Left renal cortex interstitium (tissue), 4 donors: ENCODE measurements at places on chromosomes 2 and 18. TPM values are rescaled to one million over a fixed set of nuclear protein-coding genes. Genes with fewer than 3 reads are reported as not detected.
A peak's percentile ranks its signal among the peaks of the same experiment; 100 is the strongest.

The C1QL2 gene
- polyA plus RNA-seq: not detected

The BOLL gene
- polyA plus RNA-seq: 0.18 TPM

The FLACC1 gene
- 4.9 TPM for polyA plus RNA-seq

The TACR1 gene
- 1.5 TPM for polyA plus RNA-seq

The PSMA8 gene
- not detected for polyA plus RNA-seq

The NAT8 gene
- polyA plus RNA-seq: 25.2 TPM

The IL1RL1 gene
- polyA plus RNA-seq: 0.40 TPM

The CYP27A1 gene
- 57.0 TPM for polyA plus RNA-seq

The BCL11A gene
- polyA plus RNA-seq: 12.4 TPM

The RNU2-63P gene
- polyA plus RNA-seq: not detected

GRCh38 chr2:121860033-121860757, 104.7 kb downstream of the TSN start:
- DNase-seq: no peak

DNA sequence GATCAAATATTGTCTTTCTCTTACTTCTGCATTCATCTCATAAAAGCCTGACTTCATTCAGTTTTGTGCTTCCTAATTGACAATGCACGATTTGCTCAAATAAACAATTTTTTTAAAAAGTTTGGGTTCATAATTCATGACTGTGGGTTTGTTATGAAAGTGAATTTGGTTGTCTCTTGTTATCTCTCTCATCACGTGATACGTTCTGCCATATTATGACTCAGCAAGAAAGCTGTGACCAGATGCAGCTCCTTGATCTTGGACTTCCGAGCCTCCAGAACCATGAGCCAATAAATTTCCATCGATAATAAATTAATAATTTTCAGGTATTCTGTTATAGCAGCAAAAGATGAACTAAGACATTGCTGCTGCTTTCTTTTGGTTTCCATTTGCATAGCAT, 156.5 kb upstream of the LRATD1 start:
- DNase-seq: no peak

DNA sequence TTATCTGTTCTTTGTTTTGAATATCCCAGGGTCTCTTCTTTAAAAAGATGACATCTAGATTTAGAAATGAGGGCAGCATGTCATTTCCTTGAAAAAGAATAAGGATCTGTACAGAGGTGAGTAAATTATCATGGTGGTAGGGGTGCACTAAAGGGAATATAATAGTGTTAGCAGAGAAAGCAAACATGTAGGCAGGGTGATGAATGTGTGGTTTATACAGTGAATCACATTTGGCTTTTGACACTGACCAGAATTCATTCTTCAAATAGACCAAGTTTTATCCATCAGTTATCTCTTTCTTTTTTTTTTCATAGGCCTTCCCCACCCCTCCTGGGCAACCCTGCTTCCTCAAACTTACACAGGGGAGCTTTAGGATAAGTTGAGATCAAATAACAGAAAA, 184.5 kb upstream of the LRP1B start:
- DNase-seq: no peak

DNA sequence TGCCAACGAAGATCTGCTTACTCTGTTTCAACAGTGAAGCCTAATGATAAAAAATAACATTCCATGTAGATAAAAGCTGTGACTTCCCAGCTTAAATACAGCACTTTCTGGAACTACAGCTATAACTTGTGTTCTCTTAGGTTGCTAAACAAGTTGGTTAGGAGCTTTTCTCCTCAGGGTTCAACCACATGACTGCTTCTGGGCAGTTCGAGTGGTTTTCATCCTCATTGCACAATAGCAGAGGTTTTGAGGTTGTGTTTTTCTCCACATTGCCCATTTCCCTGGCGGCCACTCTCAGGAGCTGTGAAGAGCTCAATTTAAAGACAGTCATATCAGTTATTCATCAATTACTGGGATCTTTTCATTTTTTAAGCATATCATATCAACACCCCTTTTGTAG, 102.2 kb upstream of the CYP1B1 start:
- no peak for DNase-seq

- no peak for DNase-seq
Measured at GRCh38 chr2:63590626-63591408, 2.1 kb downstream of the MDH1 start.

GRCh38 chr2:77520641-77521547, 1.3 kb downstream of the LRRTM4 start:
- DNase-seq: no peak

GRCh38 chr2:165868211-165868610, 74.2 kb upstream of the GALNT3 start:
- peak; percentile 43 for DNase-seq

DNA sequence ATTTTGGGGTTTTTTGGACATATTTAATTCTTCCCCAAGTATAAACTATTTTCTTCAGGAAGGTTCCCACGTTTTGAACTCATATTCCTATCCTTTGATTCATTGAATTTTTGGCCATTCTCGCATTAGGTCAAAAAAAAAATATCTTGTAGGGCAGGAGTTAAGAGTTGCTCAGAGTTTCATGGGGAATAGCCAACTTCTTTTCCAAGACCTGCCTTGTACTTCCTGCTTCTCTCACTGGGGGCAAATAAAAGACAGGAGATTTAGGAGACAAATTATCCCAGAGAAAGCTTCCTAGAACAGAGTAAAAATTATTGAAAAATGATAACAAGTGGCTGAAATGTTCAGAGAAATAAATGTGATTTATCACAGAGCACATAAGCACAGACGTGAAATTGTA, 55.2 kb upstream of the BCL11A start:
- no peak for DNase-seq

DNA sequence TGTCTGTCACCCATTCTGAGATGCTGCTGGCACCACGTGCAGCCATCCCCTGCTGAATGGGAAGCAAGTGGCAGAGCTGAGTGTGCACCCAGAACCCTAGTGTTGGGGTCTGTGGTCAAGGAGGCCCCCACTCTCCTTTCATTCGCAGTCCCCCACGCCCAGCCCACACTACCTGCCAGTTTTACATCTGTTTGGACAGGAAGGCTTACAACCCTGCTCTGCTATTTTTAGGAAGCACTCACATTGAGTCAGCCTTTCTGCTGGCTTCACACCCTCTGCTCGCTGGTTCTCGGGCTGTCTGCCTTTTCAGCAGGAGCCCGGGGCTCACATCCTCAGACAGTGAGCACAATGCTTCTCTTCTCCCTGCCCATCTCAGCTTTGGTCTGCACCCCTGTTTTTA, 10.7 kb upstream of the ADCY3 start:
- no peak for DNase-seq

DNA sequence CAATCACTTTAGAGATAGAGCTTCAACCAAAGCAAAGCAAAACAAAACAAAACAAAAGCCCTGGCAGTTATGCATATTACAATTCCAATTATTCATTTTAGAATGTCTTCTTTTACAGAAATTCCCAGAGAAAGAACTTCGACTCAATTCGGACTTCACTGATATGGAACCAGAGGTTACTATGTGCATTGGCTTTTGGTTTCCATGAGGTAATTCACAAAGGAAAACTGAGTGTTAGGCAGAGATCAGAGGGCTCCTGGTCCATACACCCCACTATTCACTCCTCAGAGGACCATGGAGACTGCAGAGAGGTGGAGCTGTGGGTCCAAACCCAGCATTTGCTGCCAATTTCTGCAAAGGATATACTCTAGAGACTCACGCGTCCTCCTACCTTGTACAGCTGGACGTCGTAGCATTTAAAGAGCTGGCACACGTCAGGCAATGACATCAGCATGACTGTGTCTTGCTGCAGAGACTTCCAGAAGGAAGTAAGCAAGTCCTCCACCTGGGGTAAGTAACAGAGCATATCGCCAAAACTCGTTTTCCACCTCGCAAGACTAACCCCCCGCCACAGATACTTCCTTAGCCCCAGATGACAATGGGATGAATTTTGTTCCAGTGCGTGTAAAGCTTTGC, 31.3 kb upstream of the CREG2 start:
- DNase-seq: no peak

GRCh38 chr18:34977838-34978532, 63.2 kb upstream of the MAPRE2 start:
- peak; percentile 15 for DNase-seq

DNA sequence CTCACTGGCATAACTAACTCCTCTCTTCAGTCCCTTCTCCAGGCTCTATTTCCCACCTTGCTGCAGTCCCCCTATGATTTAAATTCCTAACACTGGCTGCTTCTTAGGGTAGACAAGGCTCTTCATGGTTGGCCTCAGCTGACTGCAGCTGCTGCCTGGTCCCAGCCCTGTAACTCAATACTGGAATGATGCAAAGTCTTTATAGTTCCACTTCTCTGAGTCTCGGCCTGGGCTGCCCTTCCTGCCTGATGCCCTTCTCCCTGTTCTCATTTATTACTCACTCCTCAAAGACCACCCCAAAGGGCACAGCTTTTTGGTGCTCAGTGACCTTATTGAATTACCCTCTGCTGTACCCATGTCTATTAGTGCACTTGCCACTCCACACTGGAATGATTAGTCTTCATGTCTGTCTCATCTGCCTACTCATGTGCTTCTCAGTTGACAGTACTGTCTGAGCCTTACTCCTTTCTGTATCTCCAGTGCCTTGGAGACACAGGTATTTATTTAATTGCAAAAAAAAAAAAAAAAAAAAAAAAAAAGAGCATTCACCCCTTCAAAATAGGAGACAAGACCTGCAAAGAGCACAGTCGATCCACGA, 199.4 kb upstream of the REV1 start:
- DNase-seq: peak; percentile 42

DNA sequence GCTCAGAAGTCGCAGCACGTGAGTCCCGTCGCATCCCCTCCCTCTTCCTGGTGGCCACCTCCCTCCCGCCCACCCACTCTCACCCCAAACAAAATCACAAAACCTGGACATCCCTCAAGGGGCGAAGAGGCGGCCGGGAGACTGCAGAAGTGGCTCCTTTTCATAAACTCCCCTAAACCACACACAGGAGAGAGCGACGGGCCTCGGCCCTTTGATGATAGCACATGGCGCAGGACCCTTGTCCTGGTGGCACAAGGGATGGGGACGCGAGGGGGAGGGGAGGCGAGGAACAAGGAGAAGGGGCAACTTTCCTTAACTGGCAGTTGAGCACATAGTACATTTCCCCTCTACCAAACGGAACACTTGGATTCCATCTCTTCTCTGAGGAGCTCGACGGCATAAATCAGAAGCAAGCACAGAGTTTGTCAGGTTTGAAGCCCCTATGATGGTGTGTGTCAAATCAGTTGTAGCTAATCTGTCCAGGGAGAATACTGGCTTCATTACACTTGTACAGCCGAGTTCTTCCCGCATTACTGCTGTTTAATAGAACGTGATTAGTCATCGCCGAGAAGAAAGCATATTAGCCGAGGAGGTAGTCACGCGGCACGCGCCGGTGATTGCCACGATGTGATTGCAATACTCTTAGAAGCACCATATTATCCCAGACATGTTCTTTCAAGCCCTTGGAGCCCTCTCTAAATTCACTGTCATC, 43.8 kb downstream of the GBX2 start:
- DNase-seq: no peak

- no peak for DNase-seq
Measured at GRCh38 chr2:120369250-120369649, 23.3 kb downstream of the INHBB start.

GRCh38 chr2:120561379-120562035, 174.2 kb upstream of the GLI2 start:
- no peak for DNase-seq

DNA sequence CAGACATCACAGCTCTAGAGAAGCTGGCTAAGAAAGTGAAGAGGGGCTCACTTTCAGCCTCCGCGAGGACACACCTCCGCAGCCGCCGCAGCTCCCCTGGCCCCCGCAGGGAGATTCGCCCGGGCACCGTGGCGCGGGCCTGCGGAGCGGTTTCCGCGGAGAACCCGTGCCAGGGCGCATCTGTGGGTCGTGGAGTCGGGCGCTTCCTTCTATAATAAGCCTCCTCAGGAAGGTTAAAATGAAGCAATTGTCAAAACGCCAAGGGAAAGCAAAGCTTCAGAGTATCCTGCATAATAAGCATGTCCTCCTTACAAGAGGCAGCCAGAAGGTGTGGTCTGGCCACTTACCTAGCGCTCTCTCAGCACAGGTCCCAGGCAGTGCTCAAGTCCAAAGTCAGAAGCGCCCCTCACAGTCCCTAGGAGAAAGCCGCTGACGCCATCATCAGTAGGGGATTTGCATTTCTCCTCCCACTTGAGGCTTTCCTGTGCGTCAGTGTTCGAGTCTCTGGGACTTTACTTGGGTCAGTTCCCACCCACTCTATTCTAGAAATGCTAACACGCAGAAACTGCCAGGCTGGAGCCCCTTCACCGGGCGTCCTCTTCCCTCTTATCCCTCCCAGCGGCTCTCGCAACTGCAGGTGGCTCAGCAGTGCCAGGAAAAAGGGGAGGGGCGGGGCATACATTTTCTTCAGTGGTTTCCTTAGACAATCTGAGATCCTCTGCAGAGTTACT, at the start of gene STAT4:
Gene STAT4, minus strand, starts transcription at position 395 of the 731 bp plus-strand sequence. CDS start 2,791 bp downstream, outside the sequence.
- no peak for DNase-seq

- no peak for DNase-seq
Measured at GRCh38 chr18:58953627-58954026, 89.0 kb downstream of the ZNF532 start.

- peak; percentile 53 for DNase-seq
Measured at GRCh38 chr2:17518212-17519154, at the start of gene RAD51AP2. Gene RAD51AP2, minus strand, starts transcription at chr2:17518440. Its CDS starts 25 bp downstream, at chr2:17518415.

GRCh38 chr2:76169276-76170008, 458.7 kb upstream of the GCFC2 start:
- no peak for DNase-seq

DNA sequence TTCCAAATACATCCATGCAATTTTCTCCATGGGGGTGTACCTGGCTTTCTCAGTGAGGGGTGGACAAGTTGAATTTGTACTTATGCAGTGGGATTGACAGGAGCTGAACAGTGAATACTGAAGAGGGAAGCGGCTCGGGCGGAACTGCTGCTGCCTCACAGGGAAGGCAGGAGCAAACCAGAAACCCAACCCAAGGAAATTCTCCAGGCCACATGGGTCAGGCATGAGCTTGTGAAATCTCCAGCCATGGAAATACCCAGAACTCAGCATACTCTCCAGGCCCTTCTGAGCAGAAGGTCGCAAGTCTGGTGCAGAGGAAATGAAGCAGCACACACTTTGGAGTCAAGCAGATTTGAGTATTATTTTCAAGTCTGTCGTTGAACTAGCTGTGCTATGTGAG, 26.5 kb upstream of the INO80C start:
- no peak for DNase-seq

GRCh38 chr18:23885750-23886149, 128.8 kb upstream of the TTC39C start:
- DNase-seq: no peak

DNA sequence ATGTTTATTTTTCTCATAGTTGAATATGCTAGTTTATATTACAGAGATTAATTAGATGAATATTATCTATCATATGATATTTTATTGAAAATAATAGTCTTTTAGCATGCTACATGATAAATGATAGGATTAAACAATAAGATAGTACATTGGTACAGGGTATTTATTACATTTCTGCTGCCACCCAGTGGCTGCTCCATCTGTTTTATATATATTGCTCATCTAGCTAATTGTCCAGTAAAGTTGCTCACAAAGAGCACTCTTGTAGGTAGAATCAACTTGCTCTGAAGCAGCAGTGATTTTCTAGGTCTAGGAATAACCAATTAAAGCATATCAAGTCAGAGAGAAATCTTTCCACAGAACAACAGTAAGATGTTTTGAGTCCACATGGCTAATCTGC, 183.3 kb downstream of the ASXL3 start:
- DNase-seq: no peak

- DNase-seq: peak; percentile 72
Measured at GRCh38 chr2:28751252-28751955, at the start of gene PPP1CB. Gene PPP1CB, plus strand, starts transcription at chr2:28751830. Its CDS starts 295 bp downstream, at chr2:28752125.
